ENCODE measurements at places on chromosomes 7 and 10.

DNA sequence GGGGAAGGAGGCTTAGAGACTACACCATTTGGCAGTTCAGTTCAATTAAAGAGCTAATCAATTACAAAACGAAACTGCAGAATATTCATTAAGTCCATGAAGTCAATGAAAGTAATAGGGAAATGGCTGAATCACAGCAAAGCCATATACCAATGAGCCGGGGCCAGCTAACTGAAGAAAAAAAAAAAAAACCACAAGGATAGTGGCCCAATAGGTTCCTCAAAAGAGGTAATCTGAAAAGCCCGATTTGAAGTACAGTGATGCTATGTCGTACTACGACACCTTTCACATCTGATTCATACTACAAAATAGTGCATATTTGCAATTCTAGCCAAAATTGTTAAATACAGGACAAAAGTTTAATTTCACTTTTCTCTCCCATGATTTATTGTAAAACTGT, 2.5 kb downstream of the ARHGAP12 start:
- no peak for DNase-seq

GRCh38 chr7:72493850-72494661, 81.9 kb upstream of the CALN1 start:
- no peak for DNase-seq

DNA sequence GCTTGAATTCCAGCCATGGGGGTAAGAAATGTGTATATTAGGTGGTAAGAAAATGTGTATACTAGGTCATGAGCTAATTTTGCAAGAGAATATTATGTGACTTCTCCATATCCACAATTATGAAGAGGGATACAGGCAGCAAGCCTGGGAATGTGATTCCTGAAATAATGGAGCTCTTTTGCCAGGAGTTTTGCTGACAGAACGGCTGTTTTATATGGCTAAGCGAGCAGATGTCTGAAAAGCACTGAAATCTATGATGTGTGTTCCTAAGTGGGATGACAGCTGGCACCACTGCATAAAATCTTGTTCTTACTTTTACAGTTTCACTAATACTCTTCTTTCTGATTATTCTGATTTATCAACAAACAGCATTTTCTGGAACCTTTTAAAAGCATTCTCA, 386.0 kb upstream of the HPS1 start:
- no peak for DNase-seq

DNA sequence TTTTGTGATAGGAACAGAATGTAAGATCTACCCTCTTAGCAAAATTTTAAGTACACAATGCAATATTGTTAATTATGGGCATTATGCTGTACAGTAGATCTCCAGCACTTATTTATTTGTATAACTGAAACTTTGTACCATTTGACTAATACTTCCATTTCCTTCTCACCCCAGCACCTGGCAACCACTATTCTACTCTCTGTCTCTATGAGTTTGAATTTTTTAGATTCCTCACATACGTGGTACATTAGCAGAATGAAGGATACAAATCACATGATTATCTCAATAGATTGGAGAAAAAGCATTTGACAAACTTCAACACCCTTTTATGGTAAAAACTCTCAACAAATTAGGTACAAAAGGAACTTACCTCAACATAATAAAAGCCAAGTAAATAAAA, 90.3 kb upstream of the DLX6 start:
- no peak for DNase-seq

GRCh38 chr7:30913821-30914515, 2.3 kb downstream of the AQP1 start:
- DNase-seq = no peak

GRCh38 chr10:122632031-122632430, 67.6 kb downstream of the C10orf120 start:
- no peak for DNase-seq

- no peak for DNase-seq
These were observed 291.3 kb upstream of the PHYHIPL start for GRCh38 chr10:58885146-58885545.

DNA sequence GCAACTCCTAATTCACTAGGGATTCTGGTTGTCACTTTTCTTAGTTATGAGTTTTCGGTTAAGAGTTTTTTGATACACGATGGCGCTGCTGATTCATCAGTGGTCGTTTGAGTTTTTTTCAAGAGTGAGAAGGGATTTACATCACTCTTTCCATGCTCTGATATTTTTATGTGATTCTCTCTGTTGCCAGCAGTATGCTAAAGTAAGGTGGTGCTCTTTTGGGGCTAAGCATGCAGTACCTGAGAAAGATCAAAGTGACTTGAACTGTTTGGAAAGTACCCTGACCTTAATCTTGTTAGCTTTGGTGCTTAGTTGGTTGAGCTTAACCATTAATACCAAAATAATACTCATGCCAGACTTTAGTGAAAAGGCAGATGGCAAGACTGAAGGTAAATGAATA, 28.1 kb downstream of the STAMBPL1 start:
- no peak for DNase-seq

DNA sequence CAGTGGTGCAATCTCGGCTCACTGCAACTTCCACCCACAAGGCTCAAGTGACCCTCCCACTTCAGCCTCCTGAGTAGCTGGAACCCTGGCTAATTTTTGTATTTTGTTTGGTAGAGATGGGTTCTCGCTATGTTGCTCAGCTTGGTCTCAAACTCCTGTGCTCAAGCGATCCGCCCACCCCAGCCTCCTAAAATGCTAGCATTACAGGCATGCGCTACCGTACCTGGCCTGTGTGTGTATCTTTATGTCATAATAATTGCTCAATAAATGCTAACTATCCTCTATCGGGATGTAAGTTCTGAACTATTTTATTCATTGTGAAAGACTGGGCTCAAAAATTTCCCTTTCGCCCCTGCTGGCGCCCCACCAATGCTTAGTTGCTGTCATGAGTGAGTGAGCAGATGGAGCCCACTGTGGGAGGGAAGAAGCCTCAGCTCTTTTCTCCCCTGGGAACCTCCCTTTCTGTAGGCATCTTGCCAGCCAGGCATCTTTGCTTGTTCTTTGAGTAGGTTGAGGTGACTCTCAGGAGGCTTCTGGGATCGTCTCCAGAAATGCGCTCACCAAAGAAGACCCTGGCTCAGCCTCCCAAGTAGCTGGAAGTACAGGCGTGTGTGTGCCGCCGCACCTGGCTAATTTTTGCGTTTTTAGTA, 38.3 kb downstream of the CAMK1D start:
- DNase-seq = no peak

DNA sequence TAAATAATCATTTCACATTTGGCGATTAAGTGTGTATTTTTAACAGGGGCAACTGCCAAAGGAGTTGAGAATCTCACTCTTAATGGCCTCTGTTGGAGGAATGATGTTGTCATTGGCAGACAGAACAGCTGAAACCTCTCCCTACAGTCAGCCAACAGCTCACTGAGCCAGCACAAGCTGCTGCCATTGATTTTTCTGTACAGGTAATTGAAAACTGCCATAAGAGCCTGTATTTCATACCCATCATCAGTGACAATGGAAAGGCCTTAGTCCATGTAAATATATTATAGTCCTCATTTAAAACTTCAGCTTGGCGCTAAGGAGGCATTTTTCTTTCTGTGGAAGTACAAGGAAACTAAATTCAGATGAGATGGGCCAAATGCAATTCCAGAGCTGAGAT, 28.1 kb upstream of the PTN start:
- DNase-seq = no peak

DNA sequence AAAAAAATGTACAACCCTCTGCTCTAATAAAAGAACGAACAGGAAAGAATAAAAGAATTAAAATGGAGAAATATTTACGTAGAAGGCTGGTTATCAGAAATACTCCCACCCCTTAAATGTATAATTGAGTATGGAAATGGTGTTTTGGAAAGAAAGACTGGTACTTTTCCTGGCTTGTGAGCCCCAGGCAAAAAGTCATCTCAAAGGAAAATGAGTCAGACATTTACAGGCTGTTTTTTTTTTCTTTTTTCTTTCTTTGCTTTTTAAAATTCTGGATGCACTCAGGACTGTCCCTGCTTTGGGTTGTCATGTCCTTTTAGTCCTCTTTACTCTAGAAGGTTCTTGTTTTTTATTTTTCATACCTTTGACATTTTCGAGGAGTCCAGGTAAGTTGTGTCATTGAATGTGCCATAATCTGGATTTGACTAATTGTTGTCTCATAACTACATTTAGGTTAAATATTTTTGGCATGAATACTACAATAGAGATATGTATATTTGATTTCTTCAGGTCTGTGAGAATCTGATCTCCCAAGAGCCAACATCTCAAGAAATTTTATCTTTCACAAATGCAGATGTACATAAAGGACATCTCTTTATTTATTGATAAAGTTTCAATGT, 313.0 kb upstream of the GLI3 start:
- DNase-seq = no peak

- no peak for DNase-seq
These were observed at the start of gene GRIFIN for GRCh38 chr7:2476298-2476697. Gene GRIFIN (minus strand): TSS chr7:2476398. CDS start chr7:2476383, 15 bp downstream.

DNA sequence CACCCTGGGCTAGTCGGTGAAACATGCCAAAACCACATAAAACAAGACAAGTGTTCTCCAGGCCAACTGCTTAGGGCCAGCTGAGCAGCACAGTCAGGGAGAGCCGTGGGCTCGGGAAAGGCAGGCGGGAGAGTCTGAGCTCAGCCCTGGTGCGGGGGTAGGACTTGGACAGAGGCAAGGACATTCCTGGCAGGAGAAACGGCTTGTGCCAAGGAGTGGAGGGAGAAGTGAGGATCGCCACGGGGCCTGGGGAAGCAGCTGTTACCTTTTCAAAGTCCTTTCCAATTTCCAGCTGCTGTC, 4.2 kb downstream of the ELN start:
- peak; percentile 7 for DNase-seq

DNA sequence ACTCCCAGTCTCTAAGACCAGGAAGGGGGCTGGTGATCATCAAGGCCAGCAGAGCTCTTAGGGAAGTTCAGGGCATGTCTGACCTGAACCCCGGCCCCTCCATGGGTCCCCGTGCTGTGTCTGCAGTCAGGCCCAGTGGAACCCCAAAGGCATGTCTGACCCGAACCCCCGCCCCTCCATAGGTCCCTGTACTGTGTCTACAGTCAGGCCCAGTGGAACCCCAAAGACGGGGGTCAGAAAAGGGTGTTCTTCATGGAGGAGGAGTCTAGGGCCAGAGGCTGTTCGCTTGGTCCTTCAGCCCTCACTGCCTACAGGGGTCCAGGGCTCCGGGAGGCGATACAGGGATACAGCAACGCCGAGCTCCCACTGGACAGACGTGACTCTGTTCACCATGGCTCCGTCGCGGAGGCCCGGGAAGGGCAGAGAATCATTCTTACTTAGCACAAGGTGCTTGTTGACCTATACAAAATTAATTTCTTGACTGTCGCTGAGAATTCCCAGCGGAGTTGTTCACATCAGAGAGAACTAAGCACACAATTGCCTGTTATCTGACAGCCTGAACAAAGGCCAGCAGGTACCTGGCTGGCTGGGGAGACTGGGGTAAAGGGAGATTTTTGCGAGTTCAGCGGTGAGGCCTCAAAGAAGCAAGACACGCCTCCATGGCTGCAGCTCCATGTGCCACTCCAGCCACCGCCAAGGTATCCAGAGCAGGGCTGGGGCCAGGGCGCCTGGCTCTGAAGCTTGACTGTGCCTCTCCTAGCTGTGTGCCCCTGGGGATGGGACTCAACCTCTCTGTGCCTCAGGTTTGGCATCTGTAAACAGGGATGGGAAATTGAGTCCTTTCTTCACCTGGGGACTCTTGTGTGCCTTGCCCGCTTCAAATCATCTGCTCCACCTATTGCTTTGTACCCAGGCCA, 26.8 kb downstream of the EN2 start:
- DNase-seq = no peak

DNA sequence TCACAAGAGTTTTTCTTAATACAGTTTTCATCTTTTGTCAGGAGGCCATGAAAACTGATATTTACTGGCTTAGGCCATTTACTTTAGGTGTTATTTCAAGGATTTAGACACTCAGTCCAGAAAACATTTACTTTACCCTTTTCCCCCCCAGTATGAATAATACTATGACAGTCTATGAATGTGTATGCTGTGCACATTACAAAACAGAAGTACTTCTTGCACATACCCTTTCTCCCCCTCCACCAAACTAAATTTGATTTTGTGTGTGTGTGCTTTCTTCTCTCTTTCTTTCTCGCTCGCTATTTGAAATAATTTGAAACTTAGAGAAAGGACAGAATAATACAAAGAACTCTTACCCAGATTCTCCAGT, 41.3 kb downstream of the RBM33 start:
- no peak for DNase-seq

GRCh38 chr7:80838643-80839042, 80.2 kb downstream of the SEMA3C start:
- DNase-seq = no peak

DNA sequence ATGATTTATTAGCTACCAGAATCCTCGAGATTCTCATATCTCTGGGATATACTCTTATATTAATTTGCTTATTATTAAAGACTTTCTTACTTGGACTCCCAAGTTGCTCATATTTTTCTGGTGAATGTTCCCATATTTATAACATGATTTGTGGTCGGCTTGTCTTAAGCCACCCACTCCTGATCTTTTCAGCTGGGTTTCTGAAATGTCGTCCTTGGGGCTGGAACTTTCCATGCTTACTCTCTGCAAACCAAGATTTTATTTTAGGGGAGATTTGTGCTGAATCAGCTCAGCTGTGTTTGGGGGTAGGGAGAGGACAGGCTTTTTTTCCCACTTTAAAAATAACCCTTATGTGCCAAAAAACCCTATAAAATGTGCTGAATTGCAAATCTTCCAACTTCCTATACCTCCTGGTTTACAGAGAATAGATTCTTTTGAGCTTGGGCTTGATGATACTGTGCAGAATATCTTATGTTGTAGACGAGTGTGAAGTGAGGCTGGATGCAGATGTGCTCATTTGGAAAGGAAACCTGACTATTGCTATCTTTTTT, 162.1 kb downstream of the SND1 start:
- no peak for DNase-seq

GRCh38 chr7:7829667-7830066, 111.3 kb upstream of the RPA3 start:
- DNase-seq = no peak

GRCh38 chr7:54864663-54865062, 105.7 kb upstream of the SEC61G start:
- no peak for DNase-seq

GRCh38 chr7:96547371-96547811, 162.3 kb downstream of the SEM1 start:
- DNase-seq = no peak

GRCh38 chr10:79221110-79222051, 125.9 kb upstream of the PPIF start:
- DNase-seq = no peak

DNA sequence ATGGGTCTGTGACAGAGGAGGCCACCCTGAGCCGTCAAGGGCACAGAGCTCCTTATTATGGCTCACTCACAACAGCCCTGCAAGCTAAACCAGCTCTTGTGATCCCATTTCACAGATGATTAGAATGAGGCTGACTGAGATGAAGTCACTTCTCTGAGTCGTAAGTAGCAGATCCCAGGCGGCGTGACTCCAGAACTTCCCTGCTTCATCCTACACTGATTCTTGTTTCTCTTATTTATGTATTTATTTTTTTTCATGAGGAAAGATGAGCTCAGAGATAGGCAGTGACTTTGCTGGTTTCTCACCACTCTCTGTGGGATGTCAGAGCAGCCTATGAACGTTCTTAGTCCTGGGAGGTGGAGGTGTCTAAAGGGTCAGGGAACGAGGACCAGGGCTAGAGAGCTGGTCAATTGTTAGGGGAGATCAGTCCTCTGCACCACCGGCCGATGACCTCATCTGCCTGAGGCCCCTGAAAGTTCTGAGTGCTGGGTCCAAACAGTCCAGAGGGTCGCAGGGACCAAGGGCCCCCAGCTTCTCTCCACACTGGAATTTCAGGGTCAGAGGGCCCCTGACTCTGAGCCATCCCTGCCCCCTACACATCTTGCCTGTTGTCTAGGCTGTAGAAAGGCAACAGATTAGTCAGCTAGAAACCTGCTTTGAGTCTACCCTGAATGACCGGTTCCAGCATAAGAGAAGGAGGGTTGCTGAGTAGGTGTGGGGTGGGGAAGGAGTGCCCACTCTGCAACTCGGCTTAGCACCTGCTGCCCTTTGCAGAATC, 17.9 kb downstream of the CLRN3 start:
- no peak for DNase-seq
